Right atrium auricular region (tissue), 2 donors: ENCODE measurements at places on chromosomes 5 and 9.
A peak's percentile ranks its signal among the peaks of the same experiment; 100 is the strongest.

GRCh38 chr9:101126556-101126955 lies 98.0 kb downstream of the PLPPR1 start:
- H3K27ac ChIP-seq, result no peak overlapping the region
- no peaks in the 10 kb centered on the region for H3K36me3 ChIP-seq
- no peaks in the 10 kb centered on the region for H3K4me1 ChIP-seq
- H3K27me3 ChIP-seq, result no peaks in the 10 kb centered on the region
- DNase-seq, result no peak
- H3K4me3 ChIP-seq, result no peak overlapping the region

DNA sequence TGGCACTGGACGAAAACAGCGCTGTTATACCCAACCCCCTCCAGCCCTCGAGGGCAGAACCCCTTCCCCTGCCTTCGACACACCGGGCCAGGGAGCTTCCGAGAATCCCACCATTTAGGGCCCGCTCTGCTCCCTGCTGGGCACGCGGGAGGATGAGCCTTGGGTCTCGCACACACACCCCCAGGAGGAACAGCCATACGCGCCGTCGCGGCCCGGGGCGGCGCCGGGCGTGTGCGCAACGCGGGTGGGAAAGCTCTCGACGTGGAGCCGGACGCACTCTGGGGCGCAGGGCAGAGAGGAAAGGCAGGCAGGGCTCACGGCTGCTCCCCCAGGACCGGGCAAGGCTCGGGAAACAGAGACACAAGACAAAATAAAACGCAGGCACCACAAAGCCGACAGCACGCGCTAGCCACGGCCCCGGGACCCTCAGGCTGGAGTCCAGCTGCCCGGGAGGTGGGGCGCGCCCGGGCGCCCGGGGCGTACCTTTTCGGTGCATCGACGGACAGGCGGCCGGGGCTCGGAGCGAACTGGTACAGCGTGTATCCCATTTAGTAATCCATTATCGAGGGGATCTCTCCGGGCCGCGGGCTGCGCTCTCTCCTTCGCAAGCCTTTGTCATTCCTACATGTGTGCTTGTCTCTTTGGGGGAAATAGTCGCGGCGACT lies 789 bp downstream of the SEMA6A start:
- H3K27ac ChIP-seq, result peak overlapping the region; percentile 47
- no peak for DNase-seq
- no peaks in the 10 kb centered on the region for H3K4me1 ChIP-seq
- no peaks in the 10 kb centered on the region for H3K27me3 ChIP-seq

DNA sequence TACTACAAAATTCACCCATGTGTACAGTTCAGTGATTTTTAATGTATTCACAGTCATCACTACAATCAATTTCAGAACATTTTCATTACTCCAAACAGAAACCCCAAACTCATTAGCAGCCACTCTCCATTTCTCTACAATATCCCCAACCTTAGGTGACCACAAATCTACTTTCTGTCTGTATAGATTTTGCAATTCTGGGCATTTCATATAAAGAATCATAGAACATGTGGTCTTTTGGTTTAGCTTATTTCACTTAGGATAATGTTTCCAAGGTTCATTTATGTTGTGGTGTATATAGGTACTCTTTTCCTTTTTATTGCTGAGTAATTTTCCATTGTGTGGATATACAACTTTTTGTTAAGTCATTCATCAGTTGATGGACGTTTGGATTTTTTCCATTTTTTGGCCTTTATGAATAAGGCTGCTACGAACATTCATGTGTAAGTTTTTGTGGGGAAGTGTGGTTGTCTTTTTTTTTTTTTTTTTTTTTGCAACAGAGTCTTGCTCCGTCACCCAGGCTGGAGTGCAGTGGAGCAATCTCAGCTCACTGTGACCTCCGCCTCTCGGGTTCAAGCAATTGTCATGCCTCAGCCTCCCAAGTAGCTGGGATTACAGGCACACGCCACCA lies 54.5 kb downstream of the DOCK8 start:
- no peak overlapping the region for H3K27ac ChIP-seq
- no peak for DNase-seq
- no peak overlapping the region for H3K4me3 ChIP-seq
- H3K27me3 ChIP-seq, result no peaks in the 10 kb centered on the region
- H3K4me1 ChIP-seq, result no peaks in the 10 kb centered on the region

DNA sequence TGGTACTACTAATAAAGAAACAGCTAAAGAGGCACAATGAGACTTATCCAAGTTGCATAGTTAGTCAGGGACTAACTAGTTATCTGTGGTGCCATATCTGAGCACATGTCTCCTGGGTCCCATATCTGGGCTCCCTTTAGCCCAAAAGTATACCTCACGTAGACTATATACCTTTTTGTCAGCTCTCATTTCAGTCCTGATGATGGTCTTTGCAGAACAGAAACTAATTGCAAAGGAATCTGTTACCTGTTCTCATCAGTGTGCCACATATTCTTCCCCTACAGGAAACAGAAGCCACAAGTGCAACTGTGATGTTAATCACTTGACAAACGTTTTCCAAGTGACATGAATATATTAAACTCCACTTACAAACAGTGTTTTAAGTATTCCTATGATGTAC lies 395.2 kb downstream of the KIAA0825 start:
- H3K27me3 ChIP-seq, result no peaks in the 10 kb centered on the region
- no peaks in the 10 kb centered on the region for H3K36me3 ChIP-seq
- no peak overlapping the region for H3K27ac ChIP-seq

DNA sequence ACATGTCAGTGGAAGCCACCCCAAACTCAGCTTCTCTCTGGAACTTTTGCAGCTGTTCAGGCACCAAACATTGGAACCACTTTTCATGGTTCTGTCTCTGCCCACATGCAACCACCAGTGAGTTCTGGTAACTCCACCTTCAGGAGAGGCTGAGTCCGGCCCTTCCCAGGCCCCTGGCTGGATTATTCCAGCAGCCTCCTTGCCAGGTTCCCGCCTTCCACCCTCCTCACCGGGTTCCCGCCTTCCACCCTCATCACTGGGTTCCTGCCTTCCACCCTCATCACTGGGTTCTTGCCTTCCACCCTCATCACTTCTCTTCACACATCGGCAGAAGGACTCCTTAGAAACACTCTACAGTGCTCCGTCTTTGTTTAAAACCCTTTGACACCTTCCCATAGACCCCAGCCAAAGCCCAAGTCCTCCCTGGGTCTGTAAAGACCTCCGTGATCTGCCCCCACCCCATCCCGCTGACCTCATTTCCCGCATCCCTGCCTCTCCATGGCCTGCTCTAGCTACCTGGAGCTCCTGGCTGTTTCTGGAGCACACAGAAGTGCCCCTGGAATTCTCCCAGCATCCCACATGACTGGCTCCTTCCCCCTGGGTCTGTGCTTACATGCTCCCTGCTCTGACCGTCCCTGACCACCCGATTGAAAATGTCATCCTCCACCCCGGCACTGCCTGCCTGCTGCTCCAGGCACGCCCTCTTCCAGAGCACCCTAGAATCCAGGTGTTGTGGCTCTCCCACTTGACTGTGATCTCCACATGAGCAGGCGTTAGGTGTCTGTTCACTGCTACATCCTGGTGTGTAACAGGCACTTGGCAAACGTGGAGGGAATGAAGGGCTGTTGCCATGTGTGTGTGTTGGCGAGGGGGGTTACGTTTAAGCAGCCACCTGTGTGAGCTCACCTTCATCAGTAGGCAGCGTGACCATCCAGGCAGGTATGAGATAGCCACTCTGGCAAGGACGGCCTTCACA lies 17.7 kb downstream of the ROPN1L start:
- no peaks in the 10 kb centered on the region for H3K27me3 ChIP-seq
- H3K27ac ChIP-seq, result no peak overlapping the region
- H3K4me3 ChIP-seq, result no peak overlapping the region
- DNase-seq, result no peak
